ENCODE measurements at places on chromosomes 7 and 10. TPM values are rescaled to one million over a fixed set of nuclear protein-coding genes. Genes with fewer than 3 reads are reported as not detected.

GRCh38 chr7:44081266-44081748 lies 1.0 kb downstream of the POLM start:
- no peak for DNase-seq

DNA sequence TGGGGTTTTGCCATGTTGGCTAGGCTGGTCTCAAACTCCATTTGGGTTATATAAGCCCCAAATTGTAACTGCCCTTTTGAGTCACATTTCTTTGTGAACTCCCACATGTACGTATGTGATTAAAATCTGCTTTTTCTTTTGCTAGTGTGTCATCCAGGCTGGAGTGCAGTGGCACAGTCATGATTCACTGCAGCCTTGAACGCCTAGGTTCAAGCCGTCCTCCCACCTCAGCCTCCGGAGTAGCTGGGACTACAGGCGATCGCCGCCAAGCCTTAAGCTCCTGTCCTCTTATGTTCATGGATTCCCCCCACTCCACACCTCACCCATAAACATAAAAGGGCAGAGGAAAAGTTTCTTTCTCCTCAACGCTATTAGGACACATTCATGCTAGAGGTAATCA lies 4.4 kb upstream of the SMC3 start:
- no peak for DNase-seq

- no peak for DNase-seq
Observed at GRCh38 chr7:55517191-55517633, 55.1 kb downstream of the VOPP1 start.

The CUL1 gene
- 75.5 TPM for total RNA-seq
